Hematopoietic multipotent progenitor cell treated with erythropoietin and hydrocortisone succinate and interleukin-3 and kit ligand, for 6 days (in vitro differentiated cells): ENCODE measurements at places on chromosomes 7 and 10.

GRCh38 chr7:32218154-32218467 is 147.9 kb upstream of the PDE1C start:
- DNase-seq = no peak

- DNase-seq = no peak
Observed at GRCh38 chr7:98194672-98195457, 16.4 kb upstream of the BHLHA15 start.

DNA sequence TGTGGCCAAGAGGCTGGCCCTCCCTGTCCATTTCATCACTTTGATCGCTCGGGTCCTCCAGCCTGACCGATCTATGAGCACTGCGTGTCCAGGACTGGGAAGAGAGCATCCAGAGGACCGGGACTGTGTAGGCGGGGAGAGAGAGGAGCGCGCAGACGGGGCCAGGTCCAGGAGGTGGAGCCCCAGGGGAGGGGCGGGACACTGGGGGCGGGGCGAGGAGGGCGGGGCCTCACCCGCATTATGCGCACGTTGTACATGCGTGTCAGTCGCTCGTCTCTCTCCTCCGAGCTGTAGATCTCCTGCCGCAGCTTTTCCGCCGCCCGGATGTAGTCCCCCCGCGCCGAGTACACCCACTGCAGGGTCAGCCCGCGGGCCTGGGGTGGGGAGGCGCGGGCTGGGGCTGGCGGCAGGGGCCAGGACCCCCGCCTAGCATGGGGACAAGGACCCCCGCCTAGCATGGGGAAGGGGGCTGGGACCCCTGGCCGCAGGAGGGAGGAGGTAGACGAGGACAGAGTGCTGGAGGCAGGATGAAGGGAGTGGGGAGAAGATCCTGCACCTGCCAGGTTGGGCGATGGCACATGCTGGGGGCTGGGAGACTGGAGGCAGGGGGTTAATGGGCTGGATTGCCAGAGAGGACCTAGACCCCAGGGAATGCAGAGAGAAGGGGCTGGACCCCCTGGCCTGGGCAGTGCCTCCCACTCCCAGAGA is 14.3 kb downstream of the MOSPD3 start:
- DNase-seq = peak; percentile 93

DNA sequence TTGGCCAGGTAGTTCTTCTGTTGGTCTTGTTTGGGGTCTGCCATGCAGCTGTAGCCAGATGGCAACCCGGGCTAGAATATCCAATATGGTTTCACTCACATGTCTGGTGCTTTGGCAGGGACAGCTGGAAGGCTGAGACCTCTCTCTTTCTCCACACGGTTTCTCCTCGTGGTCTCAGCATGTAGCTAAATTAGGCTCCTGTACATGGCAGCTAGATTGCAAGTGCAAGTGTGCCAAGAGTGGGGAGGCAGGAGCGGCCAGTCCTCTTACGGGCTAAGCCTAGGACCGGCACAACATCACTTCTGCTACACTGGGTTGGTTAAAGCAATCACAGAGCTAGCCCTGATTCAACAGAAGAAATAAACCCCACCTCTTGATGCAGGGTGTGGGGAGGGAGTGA is 9.3 kb upstream of the PDE1C start:
- DNase-seq = no peak

DNA sequence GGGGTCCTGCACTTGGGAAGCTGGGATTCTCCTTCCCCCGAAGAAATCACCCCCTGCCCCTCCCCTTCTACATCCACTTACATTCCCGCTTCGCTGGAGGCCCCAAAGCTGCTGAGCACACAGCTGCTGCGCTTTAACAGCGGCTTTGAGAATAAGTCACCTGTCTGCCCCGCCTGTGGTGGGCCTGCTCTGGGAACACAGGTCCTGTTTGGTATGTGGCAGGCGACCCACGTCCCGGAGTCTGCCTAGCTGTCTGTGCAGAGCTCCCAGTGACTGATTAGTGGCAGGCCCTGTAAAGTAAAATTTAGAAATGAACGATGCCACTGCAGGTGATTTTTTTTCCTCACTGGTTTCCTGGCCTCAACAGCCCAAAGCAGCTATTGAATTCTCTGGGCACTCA is 47.0 kb downstream of the CDH23 start:
- DNase-seq = no peak

GRCh38 chr7:150568714-150569113 is 1.5 kb downstream of the GIMAP4 start:
- DNase-seq = no peak

GRCh38 chr7:2493205-2494164 is 17.3 kb upstream of the GRIFIN start:
- no peak for DNase-seq

GRCh38 chr7:114086914-114087652 is 168.3 kb upstream of the PPP1R3A start:
- DNase-seq = peak; percentile 8

- no peak for DNase-seq
Observed at GRCh38 chr10:68633816-68634466, 73.8 kb downstream of the TET1 start.

DNA sequence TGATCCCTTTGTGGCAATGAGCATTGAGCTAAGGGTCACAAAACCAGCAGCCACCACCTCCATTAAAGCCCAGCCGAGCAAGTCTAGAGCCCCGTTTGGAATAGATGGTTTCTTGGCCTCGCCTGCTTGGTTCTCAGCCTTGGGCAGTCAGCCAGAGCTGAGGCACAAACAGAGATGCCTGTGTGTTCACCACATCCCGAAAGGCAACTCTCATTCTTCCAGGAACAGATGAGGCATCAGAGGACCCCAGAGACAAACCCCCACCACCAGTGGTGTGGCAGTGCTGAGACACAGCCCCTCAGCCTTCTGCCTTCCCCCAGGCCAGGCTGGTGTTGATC is 203.3 kb upstream of the ZMIZ1 start:
- DNase-seq = no peak

GRCh38 chr10:88278912-88279311 is 304.2 kb downstream of the RNLS start:
- DNase-seq = no peak

GRCh38 chr7:111215550-111215949 is 124.6 kb downstream of the LRRN3 start:
- DNase-seq = no peak

DNA sequence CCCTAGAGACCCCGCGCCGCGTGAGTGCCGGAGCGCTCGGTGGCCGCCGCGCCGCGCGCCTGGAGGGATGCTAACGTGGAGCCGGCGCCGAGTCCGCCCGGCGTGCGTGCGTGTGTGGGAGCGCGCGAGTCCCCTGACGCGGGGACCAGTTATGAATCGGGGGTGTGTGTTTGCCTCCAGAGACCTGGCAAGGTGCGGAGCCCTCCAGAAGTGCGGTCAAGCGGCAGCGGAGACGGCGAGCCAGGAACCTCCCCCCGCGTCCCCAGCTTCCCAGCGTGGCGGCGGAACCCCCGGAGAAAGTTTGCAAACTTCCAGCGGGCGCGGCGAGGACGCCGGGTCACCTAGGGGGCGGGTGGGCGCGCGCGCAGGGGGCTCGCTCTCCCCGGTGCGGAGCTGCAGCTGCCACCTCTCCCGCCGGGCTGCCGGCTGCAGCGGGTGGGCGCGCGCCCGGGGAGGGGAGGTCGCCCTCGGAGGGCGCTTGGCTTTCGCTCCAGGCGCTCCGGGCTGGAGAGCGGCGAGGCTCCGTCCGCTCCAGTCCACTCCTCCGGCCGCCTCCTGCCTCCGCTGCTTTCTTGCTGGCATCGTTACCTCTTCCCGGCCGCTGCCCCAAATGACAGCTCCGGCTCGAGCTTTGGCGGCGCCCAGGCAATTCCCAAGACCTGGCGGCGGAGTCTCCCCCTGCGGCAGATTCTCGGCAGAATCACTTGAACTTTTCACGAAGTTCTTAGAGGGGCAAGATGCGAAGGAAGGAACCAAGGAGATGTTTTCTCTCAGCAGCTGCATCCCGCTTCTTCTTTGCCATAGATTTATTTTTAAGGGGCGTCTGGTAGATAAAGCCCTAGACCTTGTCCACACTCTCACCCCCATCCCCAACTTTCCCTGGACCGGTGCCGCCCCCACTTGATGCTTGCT is 2.3 kb upstream of the CREB5 start:
- DNase-seq = no peak

DNA sequence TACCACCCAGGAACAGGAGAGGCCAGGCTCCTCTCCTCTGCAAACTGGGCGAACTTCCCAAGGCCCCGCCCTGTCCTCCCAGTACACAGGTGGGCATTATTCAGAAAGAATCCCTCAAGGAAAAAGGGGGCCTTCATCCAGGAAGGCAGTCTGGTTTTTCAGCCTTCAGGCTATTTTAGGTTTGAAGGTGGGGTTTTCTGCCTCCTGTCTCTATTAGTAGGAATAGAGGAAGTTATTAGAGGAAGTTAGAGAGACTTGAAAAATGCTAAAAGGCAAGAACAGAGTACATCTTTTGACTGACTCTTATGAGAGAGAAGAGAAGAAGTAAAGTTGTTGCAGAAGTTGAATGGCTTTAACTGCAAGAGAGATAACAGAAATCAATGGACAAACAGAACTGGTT is 250.9 kb upstream of the SORCS1 start:
- no peak for DNase-seq

DNA sequence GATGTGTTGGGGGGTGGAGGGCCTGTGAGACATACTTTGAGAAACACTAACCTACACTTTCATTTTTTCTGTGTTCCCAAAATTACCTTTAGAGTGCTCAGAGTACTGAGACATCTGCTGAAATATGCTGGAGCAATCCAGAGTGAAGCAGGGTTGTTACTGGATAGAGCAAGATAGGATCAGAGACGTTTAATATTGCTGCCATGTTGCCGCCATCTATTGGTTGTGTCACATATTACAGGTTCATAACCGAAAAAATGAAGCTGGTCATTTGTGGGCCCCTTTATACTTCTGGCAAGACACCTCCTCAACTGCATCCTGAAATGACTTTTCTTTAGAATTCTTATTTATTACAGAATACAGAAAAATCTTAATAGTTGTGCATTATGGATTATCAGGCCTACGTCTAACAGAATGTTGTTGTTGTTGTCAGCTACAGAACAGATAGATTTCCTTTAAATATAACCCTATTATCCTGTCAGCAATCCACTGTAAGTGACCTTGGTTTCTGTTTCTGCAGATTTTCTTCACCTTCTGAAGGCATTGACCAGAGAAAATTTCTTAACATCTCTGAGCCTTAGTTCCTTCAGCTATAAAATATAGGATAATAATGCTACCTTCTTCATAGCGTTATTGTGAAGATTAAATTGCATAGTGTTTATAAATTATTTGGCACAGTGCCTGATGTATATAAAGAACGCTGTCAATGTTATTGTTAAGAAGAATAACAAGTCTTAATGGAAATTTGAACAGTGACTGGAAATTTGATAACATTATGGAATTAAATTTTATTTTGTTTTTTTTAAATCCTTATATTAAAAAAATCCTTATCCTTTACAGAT is 16.2 kb upstream of the DLD start:
- peak; percentile 93 for DNase-seq

GRCh38 chr10:21526188-21526859 is 842 bp upstream of the SKIDA1 start:
- DNase-seq = peak; percentile 88
